ENCODE measurements at places on chromosomes 3 and 15.

DNA sequence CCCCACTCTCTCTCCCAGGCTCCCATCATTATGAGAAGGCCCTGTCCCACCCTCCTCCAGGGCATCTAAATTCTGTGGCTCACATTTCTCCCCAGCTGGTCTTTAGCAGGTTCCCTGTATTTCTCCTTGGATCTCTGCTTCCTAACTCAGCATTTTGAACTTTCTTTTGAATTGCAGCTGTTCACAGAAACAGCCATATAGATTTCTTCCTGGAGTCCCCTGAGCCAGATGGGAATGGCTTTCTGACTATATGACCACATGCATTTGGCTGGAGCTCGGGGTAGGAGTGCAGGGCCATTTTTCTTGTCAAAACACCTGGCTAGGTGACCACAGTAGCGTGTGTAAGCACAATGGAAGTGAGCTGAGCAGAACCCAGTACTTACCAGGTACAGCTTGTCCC lies 22.0 kb downstream of the RBP2 start:
- DNase-seq, result no peak

DNA sequence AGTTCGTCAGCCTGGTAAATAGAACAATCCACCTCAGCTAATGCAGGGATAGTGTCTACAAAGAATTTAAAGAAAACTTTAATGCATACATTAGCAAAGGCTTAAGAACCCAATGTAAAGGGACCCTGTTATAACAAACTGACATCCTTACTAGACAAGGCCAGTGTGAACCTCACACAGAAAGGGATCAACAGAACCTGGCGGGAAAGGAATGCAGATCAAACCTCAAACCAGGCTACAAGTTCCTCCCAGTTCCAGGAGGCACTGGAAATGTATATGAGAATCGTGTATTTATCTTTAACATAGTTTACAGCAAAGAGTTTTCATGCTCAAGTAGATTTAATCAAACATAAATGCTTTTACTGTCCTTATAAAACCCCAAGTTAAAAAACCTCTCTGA lies 37.6 kb upstream of the ATP11B start:
- DNase-seq, result no peak

- DNase-seq, result no peak
Measured at GRCh38 chr15:59847968-59848367, 156.1 kb upstream of the FOXB1 start.

GRCh38 chr15:60590935-60591495 lies 112.1 kb upstream of the ICE2 start:
- DNase-seq, result peak; percentile 28

DNA sequence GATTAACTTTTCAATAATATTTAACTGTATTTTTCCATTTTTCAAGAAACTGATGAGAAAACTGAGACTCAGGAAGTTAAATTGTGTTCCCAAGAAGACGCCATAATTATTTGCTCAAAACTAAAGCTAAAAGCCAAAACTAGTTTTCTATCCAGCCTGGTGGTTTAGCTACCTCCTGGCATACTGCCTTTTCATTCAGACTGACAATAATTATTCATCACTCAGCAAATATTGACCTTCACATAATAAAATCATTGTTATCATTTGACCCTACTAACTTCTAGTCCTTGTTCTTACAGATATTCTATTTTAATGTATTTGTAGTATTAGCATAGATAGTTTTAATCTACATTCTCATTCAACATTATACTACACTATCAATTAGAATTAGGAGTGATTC lies 210.6 kb upstream of the GADL1 start:
- no peak for DNase-seq

DNA sequence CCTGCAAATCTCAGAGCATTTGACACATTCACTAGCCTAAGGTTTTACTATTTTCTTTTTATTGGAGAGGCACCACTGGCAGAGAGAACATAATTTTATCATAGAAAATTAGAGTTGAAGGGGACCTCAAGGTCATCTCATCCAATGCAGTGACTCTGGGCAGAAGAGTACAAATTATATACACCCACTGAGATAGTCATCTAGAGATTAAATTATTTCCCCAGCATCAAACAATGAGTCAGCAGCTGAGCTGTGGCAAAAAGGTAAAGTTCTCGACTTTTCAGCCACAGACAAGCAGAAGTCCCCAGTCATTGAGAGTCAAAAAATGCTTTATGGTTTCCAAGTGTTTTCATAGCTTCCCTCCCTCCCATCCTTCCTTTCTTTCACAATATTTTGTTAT lies 39.3 kb upstream of the SEMA6D start:
- DNase-seq, result no peak

GRCh38 chr3:116342499-116342898 lies 102.8 kb downstream of the LSAMP start:
- DNase-seq, result no peak

DNA sequence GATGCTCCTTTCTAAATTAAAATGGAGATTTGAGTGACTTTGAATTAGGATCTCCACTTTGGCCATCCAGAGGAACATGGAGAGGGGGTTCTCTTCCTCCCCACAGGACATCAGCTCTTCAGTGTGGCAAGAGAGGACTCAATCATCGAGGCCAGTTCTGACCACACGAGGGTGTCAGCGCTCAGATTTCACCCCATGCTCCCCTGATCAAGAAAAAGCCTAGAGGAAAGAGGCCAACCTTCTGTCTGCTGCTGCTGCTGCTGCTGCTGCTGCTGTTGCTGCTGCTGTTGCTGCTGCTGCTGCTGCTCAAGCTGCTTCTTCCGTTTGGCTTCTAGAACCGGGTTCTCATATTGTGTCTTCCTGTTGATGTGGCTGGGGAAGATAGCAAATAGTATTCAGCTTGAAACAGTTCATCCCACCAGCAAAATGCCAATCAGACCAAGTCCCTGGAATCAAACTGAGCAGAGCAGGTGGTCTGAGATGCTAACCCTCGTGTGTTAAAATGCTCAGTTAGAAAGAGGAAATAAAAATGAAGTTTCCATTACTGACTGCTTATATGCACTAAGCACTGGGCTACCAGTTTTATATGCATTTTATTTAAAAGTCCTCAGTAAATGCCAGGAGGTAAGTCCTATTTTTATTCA lies 599.0 kb downstream of the MAGI1 start:
- no peak for DNase-seq

DNA sequence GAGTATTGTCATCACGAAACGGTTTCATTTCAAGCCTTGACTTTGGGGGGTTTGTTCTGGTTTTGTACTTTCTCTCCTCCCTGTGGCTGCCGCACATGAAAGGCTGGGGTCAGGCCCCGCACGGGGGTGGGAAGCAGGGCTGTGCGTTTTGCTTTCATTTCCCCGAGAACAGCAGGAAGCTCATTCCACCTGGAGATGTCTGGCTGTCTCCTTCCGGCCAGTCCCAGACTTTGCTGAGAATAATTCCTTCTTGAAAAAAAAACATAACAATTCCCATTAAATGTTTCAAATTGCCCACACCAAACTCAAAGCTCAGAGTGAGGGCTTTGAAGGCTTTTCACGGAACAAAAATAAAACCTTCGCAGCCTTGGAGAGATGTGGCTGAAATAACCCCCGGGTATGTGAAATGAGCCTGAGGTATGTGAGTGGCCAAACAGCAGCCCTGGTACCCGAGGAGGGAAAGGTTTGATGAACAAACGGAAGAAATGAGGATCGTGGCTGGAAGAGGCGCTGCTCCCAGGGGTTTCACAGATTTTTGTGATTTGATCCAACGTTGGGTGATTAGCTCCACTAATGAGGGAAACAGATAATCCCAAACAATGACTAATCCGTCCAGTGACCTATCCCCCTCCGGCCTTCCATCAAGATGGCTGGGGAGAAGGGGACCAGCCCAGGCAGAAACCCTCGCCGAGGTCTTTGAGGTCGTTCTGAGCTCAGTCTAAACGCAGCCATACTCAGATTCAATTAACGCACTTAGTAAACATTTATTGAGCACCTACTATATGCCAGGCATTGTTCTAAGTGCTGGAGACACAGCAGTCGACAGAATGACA lies 126.9 kb upstream of the MEF2A start:
- no peak for DNase-seq

DNA sequence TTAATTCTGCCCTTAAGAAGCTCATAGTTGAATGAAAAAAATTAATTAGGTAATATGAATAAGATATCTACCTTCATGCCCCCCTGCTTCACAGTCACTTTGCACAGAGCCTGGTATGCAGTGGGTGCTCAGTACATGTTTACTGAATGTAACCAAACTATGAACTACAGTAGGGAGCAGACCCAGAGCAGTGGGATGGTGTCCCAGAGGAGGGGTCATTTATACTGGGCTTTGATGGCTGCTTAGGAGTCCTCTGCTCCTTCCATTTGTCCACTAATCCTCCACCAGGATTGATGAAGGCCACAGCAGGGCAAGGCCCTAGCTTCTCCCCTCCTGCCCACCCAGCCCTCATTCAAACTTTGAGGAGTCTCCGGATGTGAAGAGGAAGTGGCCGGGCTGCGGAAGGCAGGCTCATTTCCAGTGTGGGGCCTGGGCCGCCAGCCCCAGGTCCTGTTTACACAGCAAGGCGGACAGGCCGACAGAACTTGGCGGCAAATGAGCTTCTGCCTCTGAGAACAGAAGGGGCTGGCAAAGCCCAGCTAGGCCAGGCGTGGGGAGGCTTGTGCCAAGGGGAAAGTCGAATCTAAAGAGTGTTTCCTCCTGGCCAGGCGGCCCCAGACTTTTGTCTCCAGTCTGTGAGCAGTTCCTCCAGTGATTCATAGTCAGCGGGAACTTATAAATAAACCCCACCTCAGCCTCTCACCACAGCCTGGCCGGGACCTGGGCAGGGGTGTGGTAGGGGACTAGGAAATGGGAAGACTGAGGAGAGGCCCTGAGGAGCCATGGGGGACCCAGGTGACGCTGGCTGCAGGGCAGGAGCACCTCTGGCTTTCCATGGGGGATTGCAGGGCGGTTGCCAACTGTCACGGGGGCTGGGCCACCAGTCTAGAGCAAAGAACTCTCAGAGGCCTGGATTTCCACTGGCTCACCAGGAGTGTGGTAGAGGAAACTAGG lies 51.6 kb upstream of the LCTL start:
- DNase-seq, result no peak

- DNase-seq, result no peak
Measured at GRCh38 chr3:49722896-49723295, 855 bp downstream of the GMPPB start.

DNA sequence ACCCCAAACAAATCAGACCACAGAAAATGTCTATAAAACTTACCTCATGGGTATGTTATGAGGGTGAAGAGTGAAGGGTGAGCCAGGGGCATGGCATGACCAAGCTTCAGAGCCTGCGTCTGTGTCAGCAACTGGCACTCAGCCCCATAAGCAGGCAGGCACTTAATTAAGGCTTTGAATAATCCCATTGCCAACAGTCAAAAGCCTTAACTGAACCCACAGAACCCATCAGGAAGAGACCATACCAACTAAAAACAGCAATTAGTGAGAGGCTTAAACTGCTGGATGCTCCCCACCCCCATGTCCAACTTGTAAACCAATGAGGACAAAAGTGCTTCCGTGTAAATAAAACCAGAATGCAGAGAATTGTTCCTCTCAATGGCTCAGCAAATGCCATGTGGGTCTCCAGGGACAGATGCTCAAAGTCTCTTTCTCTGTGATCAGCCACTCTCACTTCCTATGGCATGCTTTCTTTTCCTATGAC lies 126.0 kb downstream of the MYLK start:
- no peak for DNase-seq

DNA sequence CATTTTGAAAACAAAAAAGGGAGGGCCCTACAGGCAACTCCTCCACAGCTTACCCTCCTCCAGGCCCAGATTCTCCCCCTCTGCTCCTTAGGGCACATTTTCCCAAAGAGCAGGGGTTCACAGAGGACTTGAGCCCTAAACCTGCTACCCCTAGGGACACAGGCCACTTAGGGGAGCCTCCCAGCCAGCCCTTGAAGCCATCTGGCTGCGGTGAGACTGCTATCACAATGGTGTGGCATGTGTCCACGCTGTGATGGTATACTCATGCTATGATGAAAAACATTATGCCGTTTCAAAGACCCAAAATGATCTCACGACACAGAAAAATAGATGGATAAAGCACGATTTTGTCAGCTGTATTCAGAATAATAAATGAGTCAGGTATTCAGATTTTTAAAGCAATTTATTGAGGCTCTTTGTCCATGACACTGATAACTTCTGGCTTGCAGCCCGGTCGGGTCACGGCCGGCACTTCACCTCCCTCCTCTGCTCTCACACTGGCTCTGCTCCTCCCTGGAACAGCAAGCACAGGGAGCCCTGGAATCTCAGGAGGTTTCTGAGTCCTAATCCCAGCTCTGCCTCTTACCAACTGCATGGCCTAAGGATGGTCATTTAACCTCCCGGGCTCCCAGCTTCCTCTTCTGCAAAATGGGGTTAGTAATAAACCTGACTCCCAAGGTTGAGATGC lies 115.3 kb downstream of the MEGF11 start:
- DNase-seq, result no peak

- peak; percentile 2 for DNase-seq
Measured at GRCh38 chr15:76904461-76905012, 603 bp downstream of the SCAPER start.

GRCh38 chr3:8423307-8423706 lies 78.3 kb upstream of the LMCD1 start:
- DNase-seq, result no peak

- DNase-seq, result no peak
Measured at GRCh38 chr3:181615666-181616065, 96.1 kb upstream of the SOX2 start.

- no peak for DNase-seq
Measured at GRCh38 chr3:42159147-42159546, 68.0 kb downstream of the TRAK1 start.

DNA sequence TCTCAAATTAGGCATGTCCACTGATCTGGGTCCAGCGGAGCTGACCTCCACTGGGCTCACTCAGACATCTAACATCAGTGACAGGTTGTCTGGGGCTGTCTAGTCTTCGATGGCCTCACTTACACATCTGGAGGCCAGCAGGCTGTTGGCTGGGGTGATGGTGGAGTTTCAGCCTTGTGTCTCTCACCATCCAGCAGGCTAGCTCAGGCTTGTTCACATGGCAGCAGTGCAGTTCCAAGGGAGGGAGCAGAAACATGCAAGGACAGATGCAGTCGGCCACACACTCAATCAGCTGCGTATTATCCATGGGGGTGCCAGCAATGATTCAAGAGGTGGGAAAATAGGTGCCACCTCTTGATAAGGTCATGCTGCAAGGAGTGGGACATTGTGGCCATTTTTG lies 292.5 kb downstream of the SHQ1 start:
- no peak for DNase-seq

GRCh38 chr15:47987461-47987860 lies 133.3 kb upstream of the SLC24A5 start:
- DNase-seq, result no peak

DNA sequence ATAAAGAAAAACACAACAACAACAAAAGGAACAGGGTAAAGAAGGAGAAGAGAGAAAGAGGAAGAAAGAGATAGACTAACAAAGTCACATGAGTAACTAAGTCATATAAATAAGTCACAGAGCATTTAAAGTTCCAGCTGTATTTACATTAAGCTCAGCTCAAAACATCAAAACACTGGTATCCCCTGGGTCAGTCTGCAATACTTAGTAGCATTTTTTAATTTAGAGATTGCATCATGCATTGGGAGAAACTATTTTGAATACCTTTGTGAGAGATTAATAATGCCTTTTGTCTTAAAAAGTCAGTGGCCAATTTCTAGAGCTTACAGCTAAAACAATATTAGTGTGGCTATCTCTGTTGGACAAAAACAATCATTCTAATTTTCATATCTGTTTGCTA lies 78.4 kb downstream of the NEK10 start:
- DNase-seq, result no peak

- no peak for DNase-seq
Measured at GRCh38 chr3:66633402-66634381, 132.9 kb upstream of the LRIG1 start.

- DNase-seq, result no peak
Measured at GRCh38 chr3:100602506-100603444, 6.6 kb upstream of the ADGRG7 start.

- no peak for DNase-seq
Measured at GRCh38 chr3:10551139-10551538, 45.8 kb upstream of the ATP2B2 start.

GRCh38 chr15:38877471-38877870 lies 312.9 kb upstream of the RASGRP1 start:
- DNase-seq, result no peak
